ENCODE measurements at places on chromosomes 6 and 20. TPM values are rescaled to one million over a fixed set of nuclear protein-coding genes. Genes with fewer than 3 reads are reported as not detected.
A peak's percentile ranks its signal among the peaks of the same experiment; 100 is the strongest.

FAM83C gene
- not detected for total RNA-seq

DOK5 gene
- 0.17 TPM for total RNA-seq

KIF25 gene
- total RNA-seq = not detected

ENPP5 gene
- total RNA-seq = 18.7 TPM

GABRR1 gene
- total RNA-seq = not detected

GPR6 gene
- not detected for total RNA-seq

HLA-DRA gene
- 173 TPM for total RNA-seq

EIF2S2 gene
- 179 TPM for total RNA-seq

- H3K36me3 ChIP-seq = peaks cover 69% of the 10 kb centered on the region
- H3K4me1 ChIP-seq = no peaks in the 10 kb centered on the region
- H3K27ac ChIP-seq = peak overlapping the region; percentile 15
- no peak for DNase-seq
- H3K4me3 ChIP-seq = no peak overlapping the region
Observed at GRCh38 chr6:20434766-20435165, 33.1 kb downstream of the E2F3 start.

GRCh38 chr20:21280522-21281016 is 22.6 kb upstream of the XRN2 start:
- no peaks in the 10 kb centered on the region for H3K4me1 ChIP-seq
- no peaks in the 10 kb centered on the region for H3K36me3 ChIP-seq
- no peak for DNase-seq
- H3K27me3 ChIP-seq = no peaks in the 10 kb centered on the region

GRCh38 chr20:12410783-12411182 is 493.1 kb downstream of the BTBD3 start:
- no peaks in the 10 kb centered on the region for H3K36me3 ChIP-seq
- no peak overlapping the region for H3K27ac ChIP-seq
- peaks cover 28% of the 10 kb centered on the region for H3K4me1 ChIP-seq
- no peak overlapping the region for H3K4me3 ChIP-seq
- no peak for DNase-seq
- H3K27me3 ChIP-seq = no peaks in the 10 kb centered on the region

DNA sequence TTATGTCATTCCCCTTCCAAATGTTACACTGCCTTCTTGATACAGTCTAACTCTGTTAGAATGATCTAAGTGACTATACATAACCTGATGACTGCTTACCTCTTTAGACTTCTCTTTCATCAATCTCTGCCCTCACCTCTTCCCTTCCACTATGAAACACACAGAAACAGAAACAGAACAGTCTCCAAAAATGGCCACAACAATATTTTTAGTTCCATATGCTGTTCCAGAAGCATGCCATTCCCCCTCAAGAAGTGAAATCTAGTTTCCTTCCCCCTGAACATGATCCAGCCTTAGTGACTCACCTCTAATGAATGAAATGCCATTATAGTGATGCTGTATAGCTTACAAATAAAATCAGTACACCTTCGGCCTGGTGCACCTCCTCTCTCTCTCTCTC is 229.3 kb upstream of the TENT5A start:
- peak overlapping the region; percentile 53 for H3K27ac ChIP-seq
- DNase-seq = peak; percentile 23
- H3K27me3 ChIP-seq = no peaks in the 10 kb centered on the region
- H3K4me3 ChIP-seq = no peak overlapping the region
- peaks cover 17% of the 10 kb centered on the region for H3K4me1 ChIP-seq

- H3K4me3 ChIP-seq = no peak overlapping the region
- DNase-seq = no peak
- H3K27me3 ChIP-seq = no peaks in the 10 kb centered on the region
- no peaks in the 10 kb centered on the region for H3K4me1 ChIP-seq
- H3K36me3 ChIP-seq = no peaks in the 10 kb centered on the region
Observed at GRCh38 chr6:5930143-5930770, 76.5 kb downstream of the NRN1 start.

- no peaks in the 10 kb centered on the region for H3K4me1 ChIP-seq
- H3K27me3 ChIP-seq = no peaks in the 10 kb centered on the region
- peaks cover 61% of the 10 kb centered on the region for H3K36me3 ChIP-seq
- no peak overlapping the region for H3K27ac ChIP-seq
- no peak overlapping the region for H3K4me3 ChIP-seq
- no peak for DNase-seq
Observed at GRCh38 chr20:36246401-36246800, 10.1 kb downstream of the AAR2 start.

DNA sequence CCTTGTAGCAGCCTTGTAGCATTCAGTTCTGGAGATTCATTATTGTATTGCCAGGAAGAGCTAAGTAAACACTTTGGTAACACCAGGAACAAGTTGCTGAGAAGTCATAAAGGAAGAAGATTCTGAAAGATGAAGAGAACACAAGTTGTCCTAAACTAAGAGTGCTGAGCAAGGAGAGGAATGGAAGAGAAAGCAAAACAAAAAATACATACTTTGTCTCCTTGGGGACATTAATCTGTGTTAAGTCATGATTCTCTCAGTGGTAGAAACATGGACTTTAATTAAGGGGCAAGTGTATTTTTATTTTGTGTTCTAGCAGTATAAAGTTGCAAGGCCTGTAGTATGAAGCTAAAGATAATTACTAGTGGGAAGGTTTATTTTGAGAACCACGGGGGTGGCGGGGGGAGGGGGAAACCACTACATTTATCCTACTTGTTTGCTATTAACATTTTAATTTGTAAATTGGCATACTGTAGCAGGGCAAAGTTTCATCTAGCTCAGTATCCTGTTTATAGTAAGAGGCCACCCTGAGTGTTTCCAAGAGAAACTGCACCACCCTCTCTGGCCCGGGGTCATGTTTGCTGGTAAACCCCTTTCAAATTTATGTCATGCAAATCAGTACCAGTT is 463.0 kb downstream of the CDKAL1 start:
- no peaks in the 10 kb centered on the region for H3K36me3 ChIP-seq
- no peak overlapping the region for H3K4me3 ChIP-seq
- H3K27me3 ChIP-seq = no peaks in the 10 kb centered on the region

GRCh38 chr6:146781836-146782235 is 183.1 kb downstream of the ADGB start:
- H3K27me3 ChIP-seq = no peaks in the 10 kb centered on the region
- no peak overlapping the region for H3K4me3 ChIP-seq
- DNase-seq = no peak
- no peaks in the 10 kb centered on the region for H3K36me3 ChIP-seq
- no peaks in the 10 kb centered on the region for H3K4me1 ChIP-seq

DNA sequence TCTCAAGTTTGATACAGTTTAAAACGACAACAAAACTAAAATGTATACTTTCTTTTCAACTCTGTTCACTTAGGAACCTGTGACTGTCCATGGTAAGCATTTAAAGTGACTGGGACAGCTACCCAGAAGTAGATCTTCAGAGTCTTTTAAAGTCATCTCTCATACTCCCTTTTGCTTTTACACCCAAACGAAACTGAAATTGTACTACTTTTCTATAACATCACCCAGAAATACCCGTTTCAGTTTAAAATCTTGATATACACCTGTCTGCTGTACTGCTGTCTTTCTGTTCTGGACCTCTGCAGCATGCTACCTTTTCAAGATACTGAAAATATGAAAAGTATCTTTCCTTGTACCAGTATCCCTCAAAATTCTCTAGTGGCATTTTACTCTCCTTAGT is 170.4 kb upstream of the THEMIS start:
- peaks cover 19% of the 10 kb centered on the region for H3K4me1 ChIP-seq
- H3K27me3 ChIP-seq = no peaks in the 10 kb centered on the region
- no peak overlapping the region for H3K4me3 ChIP-seq
- no peak for DNase-seq

DNA sequence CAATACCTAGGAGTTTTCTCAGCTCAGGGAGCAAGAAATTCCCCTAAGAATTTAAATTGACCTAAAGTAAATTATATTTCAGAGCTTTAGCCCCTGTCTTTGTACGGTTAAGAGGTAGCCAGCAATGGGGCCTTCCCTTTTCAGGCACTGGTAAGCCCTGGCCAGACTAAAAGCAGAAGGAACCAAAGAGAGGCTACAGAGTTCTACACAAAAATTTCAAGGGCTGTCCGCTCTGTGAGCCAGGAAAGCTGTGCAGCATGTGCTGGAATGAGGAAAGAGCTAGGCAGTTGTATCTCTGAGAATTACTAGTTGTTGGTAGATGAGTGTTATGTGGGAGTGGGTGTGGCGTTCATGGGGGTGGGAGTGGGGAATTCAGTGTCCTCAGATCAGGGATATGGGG is 96.3 kb upstream of the MAFB start:
- H3K27ac ChIP-seq = no peak overlapping the region
- no peaks in the 10 kb centered on the region for H3K4me1 ChIP-seq
- H3K27me3 ChIP-seq = peaks cover 37% of the 10 kb centered on the region
- H3K4me3 ChIP-seq = no peak overlapping the region

DNA sequence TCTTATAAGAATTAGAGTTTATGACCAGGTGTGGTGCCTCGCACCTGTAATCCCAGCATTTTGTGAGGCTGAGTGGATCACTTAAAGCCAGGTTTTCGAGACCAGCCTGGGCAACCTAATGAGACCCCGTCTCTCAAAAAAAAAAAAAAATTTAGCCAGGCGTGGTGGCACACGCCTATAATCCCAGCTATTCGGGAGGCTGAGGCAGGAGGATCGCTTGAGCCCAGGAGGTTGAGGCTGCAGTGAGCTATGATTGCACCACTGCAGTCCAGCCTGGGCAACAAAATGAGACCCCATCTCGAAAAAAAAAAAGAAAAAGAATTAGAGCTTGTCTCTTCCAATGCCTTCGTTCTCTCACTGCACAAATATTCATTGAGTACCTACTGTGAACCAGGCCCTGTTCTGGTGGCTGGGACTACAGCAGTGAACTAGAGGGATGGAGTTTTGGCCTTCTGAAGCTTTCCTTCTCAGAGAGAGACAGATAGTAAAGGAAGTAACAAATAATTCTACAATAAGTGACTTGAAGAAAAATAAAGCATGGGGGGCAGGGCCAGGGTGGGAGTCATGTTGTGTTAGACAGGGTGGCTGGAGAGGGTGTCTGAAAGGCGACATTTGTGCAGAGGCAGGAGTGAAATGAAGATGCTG is 56.4 kb downstream of the HNF4A start:
- H3K4me1 ChIP-seq = peaks cover 20% of the 10 kb centered on the region
- H3K4me3 ChIP-seq = no peak overlapping the region
- no peaks in the 10 kb centered on the region for H3K27me3 ChIP-seq
- H3K36me3 ChIP-seq = peaks cover 22% of the 10 kb centered on the region
- no peak for DNase-seq
- H3K27ac ChIP-seq = no peak overlapping the region

DNA sequence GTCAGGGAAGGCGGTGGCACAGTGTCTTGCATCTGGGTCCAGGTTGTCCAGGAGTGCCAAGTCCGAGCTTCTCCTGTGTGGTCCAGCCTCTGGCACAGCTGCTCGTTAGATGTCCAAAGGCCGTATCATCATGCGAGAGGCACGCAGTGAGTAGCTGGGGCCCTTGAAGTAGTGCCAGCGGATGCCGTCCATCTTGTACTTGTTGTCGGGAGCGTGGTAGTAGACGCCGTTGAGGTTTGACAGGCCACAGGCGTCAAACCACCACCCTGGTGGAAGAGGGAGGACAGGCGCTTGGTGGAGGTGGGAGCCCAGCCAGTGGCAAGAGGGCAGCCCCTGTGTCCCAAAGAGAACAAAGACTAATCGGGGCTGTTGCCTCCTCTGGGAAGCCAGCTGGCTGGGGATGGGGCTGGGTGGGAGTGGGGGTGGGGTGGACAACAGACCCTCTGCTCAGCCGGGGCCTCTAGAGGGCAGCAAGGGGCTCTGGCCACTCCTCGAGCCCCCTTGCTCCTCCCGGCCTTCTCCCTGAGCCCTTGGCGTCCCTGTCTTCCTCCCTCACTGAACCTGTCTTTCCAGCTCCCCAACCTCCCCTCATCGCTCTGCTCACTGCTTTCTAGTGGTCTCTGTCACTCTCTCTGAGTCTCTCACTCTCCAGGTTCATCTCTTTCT is 39.5 kb downstream of the FAM110A start:
- no peaks in the 10 kb centered on the region for H3K27me3 ChIP-seq
- H3K4me3 ChIP-seq = no peak overlapping the region
- no peak overlapping the region for H3K27ac ChIP-seq
- peak; percentile 20 for DNase-seq
- peaks cover 12% of the 10 kb centered on the region for H3K4me1 ChIP-seq

DNA sequence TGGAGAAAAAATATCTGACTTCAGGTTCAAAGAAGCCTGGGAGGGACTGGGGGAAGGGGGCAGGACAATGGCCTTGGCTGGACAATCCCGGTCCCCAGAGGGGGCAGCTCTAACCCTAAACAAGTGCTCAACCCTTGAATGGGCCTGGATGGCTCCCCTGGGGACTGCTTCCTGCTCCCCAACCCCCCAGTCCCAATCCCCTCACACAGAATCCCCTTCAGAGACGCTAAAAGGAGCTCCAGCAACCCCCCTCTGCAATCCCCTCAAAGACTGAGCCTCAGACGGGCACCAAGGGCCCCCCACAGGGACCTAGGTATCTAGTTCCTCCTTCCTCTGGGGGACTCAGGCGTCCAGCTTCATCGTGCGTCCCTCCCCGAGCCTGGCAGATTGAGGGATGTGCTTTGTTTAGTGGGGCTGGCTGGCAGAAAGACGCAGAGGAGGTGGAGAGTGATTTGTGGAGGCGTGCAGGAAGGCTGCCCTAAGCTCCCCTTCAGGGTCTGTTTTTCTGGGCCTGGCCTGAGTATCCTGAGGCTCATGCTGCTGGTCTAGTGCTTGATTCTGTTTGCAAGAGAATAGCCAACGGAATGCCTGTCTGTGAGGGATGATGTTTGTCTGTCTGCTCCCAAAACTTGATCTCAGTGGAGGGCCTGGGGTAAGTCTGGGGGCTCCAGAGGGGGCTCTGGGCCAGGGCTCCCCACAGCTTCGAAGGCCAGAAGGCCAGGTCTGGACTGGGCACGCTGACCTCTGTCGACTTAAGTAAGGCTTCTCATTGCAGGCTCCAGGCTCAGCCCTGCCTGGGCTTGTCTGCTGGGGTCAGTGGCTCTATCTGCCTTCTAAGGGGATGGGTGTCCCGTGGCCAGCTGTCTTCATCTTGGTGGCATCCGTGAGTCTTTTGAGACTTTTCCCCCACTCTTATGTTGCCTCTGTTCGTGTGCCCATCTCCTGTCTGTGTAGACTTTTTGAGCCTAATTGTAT is 1.7 kb upstream of the POU5F1 start:
- H3K27ac ChIP-seq = peak overlapping the region; percentile 94
- no peaks in the 10 kb centered on the region for H3K27me3 ChIP-seq
- no peak for DNase-seq
- H3K4me1 ChIP-seq = peaks cover 54% of the 10 kb centered on the region
- H3K36me3 ChIP-seq = peaks cover 91% of the 10 kb centered on the region

- peaks cover 11% of the 10 kb centered on the region for H3K4me1 ChIP-seq
- H3K27ac ChIP-seq = no peak overlapping the region
- H3K4me3 ChIP-seq = peak overlapping the region; percentile 81
- H3K36me3 ChIP-seq = peaks cover 33% of the 10 kb centered on the region
- H3K27me3 ChIP-seq = no peaks in the 10 kb centered on the region
- peak; percentile 53 for DNase-seq
Observed at GRCh38 chr6:41546866-41547798, 951 bp downstream of the FOXP4 start.

DNA sequence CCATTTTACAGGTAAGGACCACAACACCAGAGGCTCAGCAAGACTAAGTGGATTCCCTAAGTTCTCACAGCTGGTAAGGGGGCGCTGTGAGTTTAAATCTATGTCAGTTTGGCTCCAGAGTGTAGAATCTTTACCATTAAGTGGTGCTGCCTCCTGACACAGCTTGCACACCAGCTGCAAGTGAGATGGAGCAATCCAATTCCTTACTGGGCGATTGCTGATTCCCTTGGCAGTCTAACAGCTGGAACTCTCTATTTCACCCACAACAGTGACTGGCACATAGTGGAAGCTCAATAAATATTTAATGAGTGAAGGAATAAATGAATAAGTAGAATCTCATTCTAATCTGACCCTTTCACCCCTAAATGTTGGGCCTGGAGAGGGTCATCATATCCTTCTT is 176.7 kb downstream of the CLIC5 start:
- peaks cover 56% of the 10 kb centered on the region for H3K27me3 ChIP-seq
- no peaks in the 10 kb centered on the region for H3K4me1 ChIP-seq
- no peak overlapping the region for H3K4me3 ChIP-seq
- H3K36me3 ChIP-seq = no peaks in the 10 kb centered on the region
- no peak for DNase-seq

Data from Calu3 (cell line).